Activated CD8-positive, alpha-beta memory T cell treated with anti-CD3 and anti-CD28 coated beads for 4 hours (primary cell): ENCODE measurements at places on chromosomes 3 and 15.

DNA sequence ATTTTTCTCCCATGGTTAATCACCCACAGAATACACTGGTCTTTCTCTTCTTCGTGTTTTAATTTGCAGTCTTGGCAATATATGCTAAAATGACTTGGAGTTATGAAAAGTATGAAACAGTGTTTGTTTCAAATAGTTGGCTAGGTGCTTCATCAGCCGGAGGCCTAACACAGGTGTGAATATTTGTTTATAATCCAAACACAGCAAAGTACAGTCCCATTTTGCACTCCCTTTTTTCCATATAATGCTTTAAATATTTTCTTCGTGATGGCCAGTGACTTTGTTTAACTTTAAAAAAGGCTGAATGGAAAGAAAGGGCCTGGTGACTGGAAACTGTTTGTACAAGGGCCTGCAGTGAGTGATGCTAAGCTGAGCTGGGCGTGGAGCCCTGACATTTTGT lies 219.7 kb upstream of the LRIG1 start:
- DNase-seq = no peak

DNA sequence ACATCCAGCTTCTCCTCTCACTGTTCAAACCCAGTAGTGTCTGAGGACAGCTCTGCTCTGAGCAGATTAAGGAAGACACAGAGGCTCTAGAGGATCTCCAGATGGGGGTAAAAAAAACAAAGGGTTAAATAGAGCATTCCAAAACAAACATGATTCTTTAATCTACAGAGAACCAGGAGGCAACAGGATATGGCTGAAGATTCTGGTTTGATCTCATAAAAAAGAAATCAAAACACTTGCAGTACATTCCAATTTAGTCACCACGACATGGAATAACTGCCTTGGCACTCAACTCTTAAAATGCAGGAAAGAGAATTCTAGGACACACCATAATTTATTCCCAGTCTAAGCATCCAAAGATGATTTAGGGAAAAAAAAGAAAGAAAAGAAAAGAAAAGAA lies 32.0 kb downstream of the TM4SF4 start:
- no peak for DNase-seq

- no peak for DNase-seq
Measured at GRCh38 chr15:71278989-71279756, 163.9 kb downstream of the THSD4 start.

DNA sequence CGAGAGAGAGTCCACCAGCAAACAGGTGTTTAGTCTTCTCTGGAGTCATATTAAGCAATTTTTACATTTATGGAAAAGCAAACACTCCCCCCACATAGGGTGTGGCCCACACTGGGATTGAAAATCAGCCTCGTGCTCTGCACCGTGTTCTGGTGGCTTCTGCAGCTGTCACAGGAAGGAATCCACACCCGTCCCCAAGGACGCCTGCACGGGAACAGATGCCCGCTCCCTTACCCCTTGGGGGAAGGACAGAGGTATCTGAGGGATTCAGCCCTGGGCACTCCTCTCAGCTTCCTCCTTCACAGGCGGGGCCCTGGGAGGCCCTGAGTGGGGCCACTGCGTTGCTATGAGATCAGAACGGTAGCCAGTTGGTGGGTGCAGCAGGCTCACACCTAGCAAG lies 27.8 kb downstream of the LIPC start:
- no peak for DNase-seq

DNA sequence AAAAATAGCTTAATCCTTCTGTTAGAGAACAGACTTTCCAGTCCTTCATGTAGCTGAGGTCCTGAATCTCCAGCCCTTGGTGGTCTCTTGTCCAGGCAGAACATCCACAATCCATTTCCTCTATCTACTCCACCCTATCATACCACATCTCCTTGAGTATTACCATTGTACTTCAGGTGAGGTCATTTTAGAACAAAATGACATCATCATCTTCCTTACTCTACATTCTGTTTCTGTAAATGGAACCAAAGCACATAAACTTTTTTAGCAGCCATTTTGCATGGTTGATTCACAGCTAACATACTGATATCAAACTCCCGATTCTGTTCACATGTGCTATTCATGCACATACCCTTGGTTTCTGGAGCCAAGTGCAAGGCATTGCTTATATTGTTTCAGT lies 112.4 kb downstream of the C3orf70 start:
- no peak for DNase-seq

GRCh38 chr3:105527949-105528348 lies 161.2 kb downstream of the ALCAM start:
- no peak for DNase-seq

- DNase-seq = no peak
Measured at GRCh38 chr3:170425491-170426239, 7.0 kb downstream of the CLDN11 start.

DNA sequence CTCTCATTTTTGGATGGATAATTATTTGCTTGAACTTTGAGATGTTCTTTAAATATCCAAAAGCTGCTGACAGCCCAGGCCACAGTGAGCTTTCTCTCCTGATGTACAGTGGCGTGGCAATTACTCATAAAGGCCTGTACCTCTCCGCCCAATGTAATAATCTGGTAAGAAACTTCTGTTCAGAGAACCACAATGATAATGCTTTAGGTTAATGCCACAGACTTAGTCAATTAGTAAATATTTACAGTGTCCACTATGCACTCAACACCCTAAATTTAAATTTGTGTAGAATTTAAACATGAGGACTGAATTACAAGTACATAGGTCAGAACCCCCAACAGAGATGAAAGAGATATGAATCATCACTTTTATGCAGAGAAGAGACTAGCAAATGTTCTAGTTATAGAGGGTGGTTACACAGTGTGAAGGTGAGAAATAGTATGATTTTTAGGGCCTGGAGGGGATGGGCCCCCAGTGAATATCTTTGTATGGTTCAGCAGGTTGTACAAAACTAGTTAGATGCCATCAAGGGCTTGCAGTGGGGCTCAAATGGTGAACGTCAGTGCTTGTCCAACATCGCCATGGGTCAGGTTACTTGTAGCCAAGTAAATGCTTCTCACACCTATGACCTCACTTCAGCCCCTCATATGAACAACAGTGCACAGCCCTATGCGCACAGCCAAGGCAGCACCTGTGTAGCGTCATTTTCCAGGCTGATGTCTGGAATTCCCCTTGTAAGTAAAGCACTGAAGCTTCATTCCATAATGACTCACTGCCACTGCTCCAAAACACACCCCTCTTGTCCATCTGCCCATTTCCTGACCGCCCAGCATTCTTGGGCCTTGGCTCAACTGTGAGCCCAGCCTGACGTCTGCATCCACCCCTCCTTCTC lies 13.3 kb downstream of the ABHD2 start:
- no peak for DNase-seq

GRCh38 chr15:50803479-50804180 lies 38.1 kb upstream of the SPPL2A start:
- DNase-seq = no peak

GRCh38 chr3:136728473-136728872 lies 23.7 kb downstream of the STAG1 start:
- DNase-seq = no peak

DNA sequence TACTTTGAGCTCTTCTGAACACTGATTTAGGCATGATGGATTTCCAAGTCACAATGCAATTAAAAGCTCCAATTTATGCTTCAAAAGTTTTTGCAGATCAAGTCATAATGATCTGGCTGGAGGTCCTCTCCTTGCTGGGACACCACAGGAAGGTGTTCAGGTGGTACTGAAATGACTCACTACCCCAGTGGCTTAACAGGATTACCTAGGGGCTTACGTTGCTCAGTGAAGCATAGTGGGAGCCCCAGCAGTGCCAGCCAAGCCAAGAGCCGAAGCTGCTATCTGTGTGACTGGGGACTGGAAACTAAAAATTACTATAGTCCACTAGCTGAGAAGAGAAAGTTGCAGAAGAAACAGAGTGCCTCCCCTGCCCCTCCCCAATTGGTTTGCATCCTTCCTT lies 110.1 kb upstream of the LPP start:
- DNase-seq = no peak

DNA sequence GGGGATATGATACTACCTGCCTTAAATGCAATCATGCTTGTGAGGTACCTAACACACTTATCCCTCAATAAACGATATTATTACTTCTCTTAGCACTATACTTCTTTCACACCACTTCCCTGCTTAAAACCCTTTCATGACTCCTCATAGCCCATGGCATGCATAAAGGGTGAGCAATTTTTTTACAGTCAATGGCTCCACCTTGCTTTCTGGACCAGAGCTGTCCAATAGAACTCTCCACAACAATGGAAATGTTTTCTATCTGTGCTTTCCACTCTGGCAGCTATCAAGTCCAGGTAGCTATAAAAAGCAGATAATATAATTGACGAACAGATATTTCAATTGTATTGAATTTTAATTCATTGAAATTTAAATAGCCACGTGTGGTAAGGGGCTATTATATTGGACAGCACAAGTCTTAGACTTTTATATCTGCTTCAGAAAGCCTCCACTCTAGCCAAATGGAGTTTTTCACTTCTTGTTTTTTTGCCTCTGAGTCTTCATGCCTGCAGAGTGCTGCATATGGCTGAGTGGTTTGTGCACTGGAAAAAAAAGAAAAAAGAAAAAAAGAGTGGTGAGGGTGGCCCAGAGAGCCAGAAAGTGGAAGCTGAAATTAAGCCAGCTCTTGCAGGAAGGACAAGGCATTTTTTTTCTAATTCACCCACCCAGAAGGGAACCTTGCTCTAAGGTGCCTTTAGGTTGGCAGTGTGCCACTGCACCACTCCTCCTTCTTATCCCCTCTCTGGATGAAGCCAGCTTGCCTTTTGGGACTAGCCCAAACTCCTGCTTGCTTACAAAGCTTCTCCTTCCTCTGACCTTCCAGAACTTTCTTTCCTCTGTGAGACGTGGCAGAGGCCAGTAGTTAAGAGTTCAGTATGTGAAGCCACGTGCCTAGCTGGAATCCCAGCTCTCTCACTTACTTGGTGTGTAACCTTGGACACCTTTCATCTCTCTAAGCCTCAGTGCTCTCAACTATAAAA lies 239.0 kb upstream of the LRTM1 start:
- no peak for DNase-seq

GRCh38 chr3:135781026-135781815 lies 184.3 kb upstream of the PPP2R3A start:
- DNase-seq = no peak

GRCh38 chr15:82750831-82751180 lies 41.1 kb upstream of the AP3B2 start:
- DNase-seq = no peak

GRCh38 chr3:42468111-42468510 lies 34.3 kb upstream of the VIPR1 start:
- DNase-seq = no peak

DNA sequence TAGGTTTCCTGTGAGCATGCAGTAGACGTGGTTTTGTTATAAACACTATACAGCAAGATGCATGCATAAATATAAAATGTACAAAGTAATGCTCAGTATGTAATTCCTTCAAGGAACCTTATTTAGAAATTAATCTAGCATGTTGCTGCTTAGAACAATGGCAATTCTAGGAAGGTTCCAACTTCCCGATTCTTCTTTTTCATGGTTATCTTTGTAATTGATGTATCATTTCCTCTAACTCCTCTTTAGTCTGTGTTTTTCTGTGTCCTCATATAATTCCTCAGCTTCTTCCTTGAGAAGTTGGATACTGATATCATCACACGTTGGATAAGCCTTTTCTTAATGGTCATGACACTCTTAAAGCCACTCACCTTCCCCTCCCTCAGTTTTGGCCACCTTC lies 3.5 kb downstream of the TSEN2 start:
- DNase-seq = no peak
